ENCODE measurements at places on chromosomes 4 and X. TPM values are rescaled to one million over a fixed set of nuclear protein-coding genes. Genes with fewer than 3 reads are reported as not detected.

Gene UGT2B15
- not detected for total RNA-seq

Gene PASD1
- not detected for total RNA-seq

Gene GSX2
- not detected for total RNA-seq

Gene IGSF1
- total RNA-seq, result 0.09 TPM

GRCh38 chrX:39900777-39901170, 197.0 kb downstream of the BCOR start:
- H3K27ac ChIP-seq, result no peak overlapping the region
- H3K4me1 ChIP-seq, result peaks cover 1% of the 10 kb centered on the region
- no peaks in the 10 kb centered on the region for H3K27me3 ChIP-seq
- DNase-seq, result no peak

- no peaks in the 10 kb centered on the region for H3K27me3 ChIP-seq
- no peaks in the 10 kb centered on the region for H3K36me3 ChIP-seq
- DNase-seq, result no peak
- H3K4me1 ChIP-seq, result no peaks in the 10 kb centered on the region
- H3K4me3 ChIP-seq, result no peak overlapping the region
Observed at GRCh38 chrX:23935106-23935505, 27.3 kb downstream of the CXorf58 start.

- H3K27me3 ChIP-seq, result no peaks in the 10 kb centered on the region
- H3K27ac ChIP-seq, result no peak overlapping the region
- DNase-seq, result no peak
- no peaks in the 10 kb centered on the region for H3K36me3 ChIP-seq
Observed at GRCh38 chrX:18017411-18017810, 156.3 kb upstream of the RAI2 start.

DNA sequence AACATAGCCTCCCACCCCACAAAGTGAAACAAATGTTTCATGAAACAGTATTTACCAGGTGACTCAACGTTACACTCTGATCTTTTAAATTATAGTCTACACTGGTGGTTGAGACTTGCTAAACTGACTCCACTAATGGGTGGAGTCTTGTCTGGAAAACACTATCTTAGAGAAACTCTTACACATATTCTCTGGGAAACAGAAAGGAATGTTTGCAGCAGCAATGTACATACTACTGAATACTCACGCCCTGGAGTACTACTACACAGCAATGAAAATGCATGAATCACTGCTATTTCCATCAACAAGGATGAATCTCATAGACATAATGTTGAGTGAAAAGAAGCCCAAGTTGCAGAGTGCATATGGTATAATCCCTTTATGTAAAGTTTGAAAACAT, 208.5 kb upstream of the IGFBP7 start:
- H3K4me3 ChIP-seq, result no peak overlapping the region
- no peaks in the 10 kb centered on the region for H3K4me1 ChIP-seq
- H3K36me3 ChIP-seq, result no peaks in the 10 kb centered on the region
- no peak for DNase-seq
- no peaks in the 10 kb centered on the region for H3K27me3 ChIP-seq

GRCh38 chr4:113997206-113997605, 17.8 kb upstream of the ARSJ start:
- H3K4me3 ChIP-seq, result no peak overlapping the region
- no peak overlapping the region for H3K27ac ChIP-seq
- no peak for DNase-seq
- H3K4me1 ChIP-seq, result no peaks in the 10 kb centered on the region

DNA sequence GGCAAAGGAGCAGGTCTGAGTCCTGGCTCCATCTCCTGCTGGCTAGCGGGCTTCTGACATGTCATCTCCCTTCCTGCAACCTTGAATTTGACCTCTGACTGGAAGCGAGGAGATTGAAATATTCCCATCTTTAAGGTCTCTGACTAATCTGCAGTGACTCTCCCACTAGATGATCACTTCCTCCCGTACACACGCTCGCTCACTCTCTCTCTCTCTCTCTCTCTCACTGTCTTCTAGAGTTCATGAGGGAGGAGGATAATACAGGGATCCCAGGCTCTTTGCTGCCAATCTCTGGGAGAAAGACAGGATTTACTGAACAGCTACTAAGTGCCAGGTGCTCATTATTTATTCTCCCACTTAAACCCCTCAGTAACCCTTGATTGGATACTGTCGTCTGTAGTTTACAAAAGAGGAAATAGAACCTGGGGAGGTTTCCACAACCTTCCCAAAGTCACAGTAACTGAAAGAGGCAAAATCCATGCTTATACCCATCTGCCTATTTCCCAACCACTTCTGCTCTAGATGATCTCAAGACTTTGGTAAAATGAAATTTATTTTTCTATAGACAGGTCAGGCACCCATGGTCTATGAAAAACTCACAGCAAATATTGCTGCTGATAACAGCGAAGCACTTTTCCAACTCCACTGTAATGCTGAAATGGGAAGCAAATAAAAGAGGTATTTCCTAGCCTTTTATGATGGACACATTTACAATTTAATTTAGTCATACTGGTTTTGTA, 193.5 kb upstream of the C1QTNF7 start:
- H3K4me1 ChIP-seq, result peaks cover 31% of the 10 kb centered on the region
- no peaks in the 10 kb centered on the region for H3K36me3 ChIP-seq
- H3K27ac ChIP-seq, result no peak overlapping the region

DNA sequence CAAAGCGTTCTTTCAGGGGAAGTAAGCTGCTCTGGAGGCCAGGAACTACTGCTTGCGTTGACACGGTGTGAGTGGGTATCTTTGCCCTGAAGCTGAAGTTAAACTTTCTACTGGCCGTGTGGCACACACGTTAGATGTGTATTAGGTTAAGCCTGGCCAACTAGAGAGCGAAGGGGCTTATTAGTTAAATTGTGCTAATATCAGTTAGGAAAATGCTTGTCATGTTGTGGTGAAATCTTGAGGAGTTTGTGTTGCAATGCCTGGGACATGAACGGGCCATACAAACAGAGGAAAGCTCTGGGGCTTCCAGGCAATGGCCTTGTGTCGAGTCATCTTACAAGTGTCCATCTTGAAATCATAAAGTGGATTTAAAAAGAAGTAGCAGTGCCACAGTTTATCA, 62.6 kb downstream of the NSUN7 start:
- peaks cover 39% of the 10 kb centered on the region for H3K36me3 ChIP-seq
- H3K4me3 ChIP-seq, result no peak overlapping the region

GRCh38 chr4:119748853-119749252, 120.2 kb upstream of the PDE5A start:
- H3K4me1 ChIP-seq, result no peaks in the 10 kb centered on the region
- H3K36me3 ChIP-seq, result no peaks in the 10 kb centered on the region
- no peak overlapping the region for H3K27ac ChIP-seq
- no peaks in the 10 kb centered on the region for H3K27me3 ChIP-seq
- H3K4me3 ChIP-seq, result no peak overlapping the region

- H3K27me3 ChIP-seq, result no peaks in the 10 kb centered on the region
- H3K27ac ChIP-seq, result no peak overlapping the region
- H3K36me3 ChIP-seq, result no peaks in the 10 kb centered on the region
Observed at GRCh38 chr4:127174201-127174600, 458.6 kb upstream of the INTU start.

DNA sequence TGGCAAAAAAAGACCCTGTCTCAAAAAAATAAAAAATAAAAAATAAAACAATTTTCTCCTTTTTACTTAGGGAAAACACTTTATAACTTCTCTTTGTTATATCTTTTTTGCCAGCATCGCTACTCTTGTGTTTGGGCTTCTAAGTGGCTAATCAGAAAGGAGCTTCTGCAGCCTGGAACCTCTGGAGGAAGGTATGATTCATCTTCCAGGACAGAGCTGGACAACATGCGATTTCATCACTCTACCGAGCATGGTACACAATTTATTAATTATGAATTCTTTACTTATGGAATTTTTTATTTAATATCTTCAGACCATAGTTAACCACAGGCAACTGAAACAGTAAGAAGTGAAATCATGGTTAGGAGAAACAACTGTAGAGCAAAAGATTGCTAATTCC, 1254.3 kb upstream of the AGA start:
- no peak overlapping the region for H3K4me3 ChIP-seq
- no peaks in the 10 kb centered on the region for H3K36me3 ChIP-seq
- no peak overlapping the region for H3K27ac ChIP-seq
- no peaks in the 10 kb centered on the region for H3K27me3 ChIP-seq
- H3K4me1 ChIP-seq, result no peaks in the 10 kb centered on the region

DNA sequence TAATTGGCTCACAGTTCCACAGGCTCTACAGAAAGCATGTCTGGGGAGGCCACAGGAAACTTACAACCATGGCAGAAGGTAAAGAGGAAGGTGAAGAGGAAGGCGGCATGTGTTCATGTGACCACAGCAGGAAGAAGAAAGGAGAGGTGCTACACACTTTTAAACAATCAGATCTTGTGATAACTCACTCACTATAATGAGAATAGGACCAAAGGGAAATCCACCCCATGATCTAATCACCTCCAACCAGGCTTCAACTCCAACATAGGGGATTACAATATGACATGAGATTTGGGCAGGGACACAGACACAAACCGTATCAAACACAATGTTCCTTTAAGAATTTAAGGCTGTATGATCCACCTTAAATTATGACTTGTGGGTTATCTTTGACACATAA, 10.5 kb upstream of the PGM2 start:
- H3K4me3 ChIP-seq, result no peak overlapping the region
- H3K27me3 ChIP-seq, result no peaks in the 10 kb centered on the region
- no peaks in the 10 kb centered on the region for H3K36me3 ChIP-seq
- no peaks in the 10 kb centered on the region for H3K4me1 ChIP-seq
- H3K27ac ChIP-seq, result no peak overlapping the region
- no peak for DNase-seq

GRCh38 chr4:152454398-152455011, 81.4 kb downstream of the FBXW7 start:
- H3K4me1 ChIP-seq, result peaks cover 13% of the 10 kb centered on the region
- H3K36me3 ChIP-seq, result peaks cover 3% of the 10 kb centered on the region
- H3K4me3 ChIP-seq, result no peak overlapping the region
- H3K27me3 ChIP-seq, result no peaks in the 10 kb centered on the region

GRCh38 chrX:136646602-136647239, 1.2 kb upstream of the CD40LG start:
- H3K4me1 ChIP-seq, result no peaks in the 10 kb centered on the region
- no peak for DNase-seq
- H3K4me3 ChIP-seq, result no peak overlapping the region
- H3K27me3 ChIP-seq, result no peaks in the 10 kb centered on the region

Data from lower lobe of right lung (tissue), 2 donors.